ENCODE measurements at places on chromosomes 6 and 20.

GRCh38 chr6:31851485-31851832 is 11.2 kb downstream of the NEU1 start:
- no peak for DNase-seq

DNA sequence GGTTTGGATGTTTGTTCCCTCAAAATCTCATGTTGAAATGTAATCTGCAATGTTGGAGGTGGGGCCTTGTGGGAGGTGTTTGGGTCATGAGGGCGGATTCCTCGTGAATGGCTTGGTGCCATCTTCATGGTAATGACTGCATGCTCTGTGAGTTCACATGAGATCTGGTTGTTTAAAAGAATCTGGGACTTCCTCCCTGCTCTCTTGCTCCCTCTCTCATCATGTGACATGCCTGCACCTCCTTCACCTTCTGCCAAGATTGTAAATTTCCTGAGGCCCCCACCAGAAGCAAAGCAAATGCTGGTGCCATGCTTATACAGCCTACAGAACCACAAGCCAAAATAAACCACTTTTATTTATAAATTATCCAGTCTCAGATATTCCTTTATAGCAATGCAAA is 250.3 kb upstream of the PLN start:
- no peak for DNase-seq

DNA sequence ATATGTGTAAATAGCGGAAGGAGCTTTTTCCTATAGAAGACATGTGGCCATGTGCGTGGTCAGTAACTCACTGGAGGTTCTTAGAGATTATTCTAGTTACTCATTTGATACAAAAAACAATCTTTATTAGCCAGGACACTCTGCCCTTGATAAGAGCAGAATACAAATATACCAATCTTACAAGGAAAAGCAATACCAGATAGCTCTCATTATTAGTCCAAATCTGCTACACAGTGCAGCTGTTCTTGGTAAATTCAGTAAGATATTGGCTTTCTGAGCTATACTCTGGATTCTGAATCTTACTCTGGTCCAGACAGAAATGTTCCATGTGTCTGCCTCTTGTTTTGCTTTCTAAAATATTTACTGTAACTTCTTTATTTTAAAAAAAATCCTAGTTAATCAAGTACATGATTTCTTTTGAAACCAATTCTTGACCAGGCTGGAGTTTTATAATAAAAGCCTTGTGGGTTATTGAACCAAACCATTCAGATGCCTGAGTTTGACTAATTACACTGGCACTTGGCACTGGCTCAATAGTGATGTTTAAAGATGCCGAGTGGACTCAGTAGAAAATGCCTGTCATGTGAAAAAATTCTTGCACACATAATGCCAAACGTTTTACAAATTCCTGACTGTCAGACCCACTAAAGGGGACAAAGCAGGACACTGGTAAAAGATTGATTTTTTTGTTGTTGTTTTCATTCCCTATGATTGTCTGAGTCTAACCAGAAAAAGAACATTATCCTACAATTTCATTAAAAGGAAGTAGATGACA is 242.8 kb upstream of the TCF21 start:
- DNase-seq = no peak

- DNase-seq = no peak
Observed at GRCh38 chr20:13810446-13810845, 25.6 kb downstream of the NDUFAF5 start.

- DNase-seq = no peak
Observed at GRCh38 chr20:40176098-40176841, 512.8 kb downstream of the MAFB start.

DNA sequence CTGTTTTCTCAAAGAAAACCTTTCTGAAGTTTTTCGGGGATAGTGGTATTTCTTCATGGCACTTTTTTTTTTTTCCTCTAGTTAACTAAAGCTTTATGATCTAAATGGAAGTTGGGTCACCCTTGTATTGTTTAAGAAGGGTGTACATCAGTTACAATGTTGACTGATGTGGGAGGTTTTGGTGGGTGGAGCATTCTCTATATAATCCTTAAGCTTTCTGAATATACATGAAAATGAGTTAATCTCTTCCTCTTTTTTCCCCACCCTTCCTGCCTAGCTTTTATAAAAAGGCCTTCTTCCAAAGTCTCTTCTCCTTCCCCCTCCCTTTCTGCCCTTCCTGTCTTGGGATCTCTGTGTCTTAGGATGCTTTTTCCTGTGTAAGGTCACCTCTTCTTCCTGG is 47.2 kb downstream of the DHX35 start:
- DNase-seq = no peak

Measured in ecto neural progenitor cell (in vitro differentiated cells).